ENCODE measurements at places on chromosomes 5 and 9.
A peak's percentile ranks its signal among the peaks of the same experiment; 100 is the strongest.

- peak; percentile 62 for DNase-seq
Measured at GRCh38 chr9:127935765-127936221, 1.9 kb downstream of the DPM2 start.

DNA sequence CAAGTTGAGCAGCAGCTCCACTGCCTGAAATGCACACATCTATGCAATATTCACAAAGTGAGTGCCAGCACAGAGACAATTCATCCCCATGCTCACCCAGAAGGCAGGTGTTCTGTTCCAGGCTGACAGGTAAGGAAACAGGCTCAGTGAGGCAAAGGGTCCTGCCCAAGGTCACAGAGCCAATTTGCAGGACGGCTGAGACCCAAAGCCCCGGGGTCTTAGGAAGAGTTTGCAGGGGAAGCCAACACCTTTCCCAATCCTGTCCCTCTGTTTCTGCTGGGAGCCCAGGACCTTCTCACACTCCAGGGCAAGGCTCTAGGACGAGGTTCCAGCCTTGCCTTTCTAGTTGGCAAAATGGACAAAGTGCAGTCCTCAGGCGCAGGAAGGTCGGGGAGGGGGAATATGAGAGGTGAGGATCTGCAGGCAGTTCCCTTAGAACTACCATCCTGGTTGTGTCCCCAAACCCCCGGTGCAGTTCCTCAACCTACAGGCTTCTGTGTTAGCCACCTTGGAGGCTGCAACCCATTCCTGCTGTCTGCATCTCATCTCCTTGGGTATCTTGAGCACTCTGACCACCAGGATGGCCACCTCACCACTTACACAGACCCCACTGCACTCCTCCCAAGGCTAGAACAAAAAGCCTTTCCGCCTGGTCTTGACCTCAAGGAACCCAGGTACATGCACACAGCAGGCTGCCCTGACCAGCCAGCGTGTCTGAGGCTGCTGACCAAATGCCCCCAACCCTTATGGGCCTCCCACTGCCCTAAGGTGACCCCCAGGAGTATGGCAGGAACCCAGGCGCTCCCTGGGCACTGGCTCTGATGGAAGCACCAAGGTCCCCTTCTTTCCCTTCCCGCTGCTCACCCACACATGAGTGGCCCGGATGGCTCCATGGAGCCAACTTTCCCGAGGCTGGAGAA is 1.9 kb upstream of the BRD3 start:
- no peak for DNase-seq

- DNase-seq = peak; percentile 79
Measured at GRCh38 chr9:114169029-114169951, 14.0 kb downstream of the COL27A1 start.

GRCh38 chr5:112257976-112258375 is 161.1 kb downstream of the EPB41L4A start:
- DNase-seq = no peak

- DNase-seq = no peak
Measured at GRCh38 chr5:31936683-31937082, 237.4 kb downstream of the GOLPH3 start.

GRCh38 chr5:80150731-80151130 is 105.1 kb downstream of the SERINC5 start:
- no peak for DNase-seq

DNA sequence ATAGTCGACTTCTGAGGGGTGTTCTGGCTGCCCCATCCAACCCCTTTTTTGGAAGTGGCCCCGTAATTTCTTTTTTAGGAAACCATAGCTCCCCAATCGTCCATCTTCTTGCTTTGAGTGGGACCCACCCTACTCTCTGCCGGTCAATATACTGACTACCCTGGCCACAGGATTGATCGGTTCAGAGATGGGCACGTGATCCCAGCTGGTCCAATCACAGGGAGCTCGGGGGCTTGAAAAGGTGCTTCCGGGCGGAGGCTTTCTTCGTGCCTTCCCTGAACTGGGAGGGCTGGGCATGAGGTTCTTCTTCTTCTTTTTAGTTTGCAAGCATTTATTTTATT is 78.7 kb upstream of the SH3PXD2B start:
- no peak for DNase-seq

DNA sequence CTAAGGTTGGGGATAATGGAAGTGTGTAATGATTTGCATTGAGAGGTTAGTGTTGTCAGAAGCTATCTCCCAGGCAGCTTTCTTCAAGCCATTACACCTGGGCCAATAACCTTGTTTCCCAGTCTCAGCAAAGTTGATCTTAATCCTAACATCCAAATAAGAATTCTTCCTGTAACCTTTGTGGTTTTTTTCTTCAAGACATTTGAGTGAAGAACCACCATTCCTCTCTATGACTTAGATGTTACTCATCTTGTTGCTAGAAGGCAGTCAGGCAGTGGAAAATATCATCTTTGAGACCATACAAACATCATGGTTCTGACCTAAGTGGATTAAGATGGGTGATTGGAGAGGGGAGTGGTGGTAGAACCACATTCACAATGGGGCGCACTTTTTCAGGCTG is 103.5 kb downstream of the NDUFAF2 start:
- DNase-seq = peak; percentile 87

DNA sequence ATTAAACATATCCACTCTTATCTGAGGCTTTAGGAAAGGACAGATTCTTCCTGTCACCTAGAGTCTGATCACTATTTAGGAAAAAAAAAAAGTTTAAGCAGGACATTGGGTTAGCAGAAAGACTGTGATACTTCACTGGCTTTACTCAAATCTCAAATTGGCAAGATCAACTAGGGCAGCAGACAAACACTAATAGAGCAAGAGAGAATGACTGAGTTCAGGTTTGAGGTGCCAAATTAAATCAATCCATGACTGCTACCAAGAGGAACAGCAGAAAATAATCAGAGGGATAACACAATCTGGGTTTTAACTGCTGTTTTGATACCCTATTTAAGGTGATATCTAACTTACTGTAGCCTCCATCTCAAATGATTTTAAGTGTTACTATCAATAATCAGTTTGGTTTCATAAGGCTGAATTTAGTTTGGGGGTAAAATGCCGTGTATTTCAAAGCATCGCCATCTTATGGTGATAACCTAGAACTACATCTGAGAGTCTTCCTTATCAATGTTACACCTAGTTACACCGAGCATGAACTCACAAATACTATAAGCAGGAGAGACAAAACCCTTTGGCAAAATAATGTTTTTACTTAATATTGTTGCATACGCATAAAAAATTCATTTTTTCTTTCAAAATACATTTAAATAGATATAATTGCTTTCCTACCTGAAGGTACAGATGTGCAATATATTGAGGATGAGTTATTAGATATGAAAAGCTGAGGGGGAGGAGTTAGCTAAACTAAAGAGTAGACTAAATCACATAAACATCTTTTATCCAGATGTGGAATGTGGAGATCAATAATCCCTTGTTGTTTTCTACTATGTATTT is 286.4 kb upstream of the CDH12 start:
- peak; percentile 36 for DNase-seq

GRCh38 chr5:139182528-139183296 is 15.5 kb downstream of the SIL1 start:
- no peak for DNase-seq

DNA sequence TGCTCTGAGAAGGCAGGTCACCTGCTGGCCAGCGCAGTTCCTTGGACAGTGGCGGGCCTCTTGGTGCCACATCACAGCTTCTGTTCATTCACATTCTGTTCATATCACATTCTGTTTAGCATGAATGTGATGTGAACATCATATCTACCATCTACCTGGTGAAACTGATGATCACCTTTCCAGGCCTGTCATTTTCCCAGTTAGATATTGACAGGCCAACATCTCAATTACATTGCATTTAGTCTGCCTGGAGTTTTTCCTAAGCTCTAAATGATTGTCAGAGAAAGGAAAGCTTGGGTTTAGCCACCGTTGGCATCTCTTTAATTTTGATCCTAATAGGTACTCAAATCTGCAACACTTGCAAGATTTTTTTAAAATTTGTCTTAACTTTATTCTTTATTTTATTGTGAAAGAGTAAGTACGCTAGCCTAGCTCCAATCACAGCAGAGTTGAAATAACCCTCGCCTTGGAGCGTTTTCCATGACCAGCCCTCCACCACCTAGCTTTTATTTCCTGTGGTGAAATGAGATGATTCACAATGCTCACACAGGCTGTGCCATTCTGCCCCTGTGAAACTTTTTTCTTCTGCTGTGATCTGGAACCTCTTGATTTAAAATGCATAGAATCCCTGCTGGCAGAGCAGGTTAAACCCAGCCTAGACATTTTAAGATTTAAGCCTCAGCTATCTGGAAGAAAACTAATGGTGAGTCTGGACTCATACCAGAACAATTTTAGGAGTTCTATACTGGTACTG is 225.0 kb downstream of the ESM1 start:
- peak; percentile 67 for DNase-seq

- DNase-seq = no peak
Measured at GRCh38 chr5:141914199-141914743, 9.4 kb upstream of the DELE1 start.

- DNase-seq = no peak
Measured at GRCh38 chr5:155070781-155071180, 57.2 kb downstream of the KIF4B start.

GRCh38 chr5:131151216-131151615 is 13.8 kb downstream of the HINT1 start:
- DNase-seq = no peak

DNA sequence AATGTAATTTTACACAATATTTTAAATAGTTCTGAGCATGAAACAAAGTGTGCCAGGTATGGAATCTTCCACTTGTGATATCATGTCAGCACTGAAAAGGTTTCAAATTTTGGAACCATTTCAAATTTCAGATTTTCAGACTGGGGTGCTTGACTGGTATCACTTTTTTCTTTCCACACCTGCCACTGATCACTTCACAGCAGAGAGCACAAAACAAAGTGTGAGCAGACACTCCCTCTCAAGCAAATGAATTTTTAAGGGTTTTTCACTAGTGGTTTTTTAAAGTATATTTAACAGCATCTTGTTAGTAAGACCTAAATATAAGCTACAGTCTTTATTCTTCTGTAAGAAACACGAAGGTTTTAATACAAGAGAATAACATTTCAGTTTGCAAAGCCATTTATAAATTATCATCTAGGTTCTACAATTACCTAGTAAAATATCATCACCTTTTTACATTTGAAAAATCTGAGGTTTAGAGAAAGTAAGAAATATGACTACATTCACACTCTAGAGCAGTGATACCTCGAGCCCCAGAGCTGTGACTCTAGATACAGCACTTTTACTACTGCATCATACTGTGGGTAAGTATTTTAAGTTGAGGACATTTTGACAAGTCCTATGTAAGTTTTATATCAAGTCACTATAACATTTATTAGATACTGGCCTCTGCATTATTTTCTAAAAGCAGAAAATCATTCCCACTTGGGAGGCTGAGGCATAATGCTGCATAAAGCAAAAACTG is 14.6 kb downstream of the GOLPH3 start:
- DNase-seq = no peak

- no peak for DNase-seq
Measured at GRCh38 chr9:136748201-136748600, at the start of gene LCN6. LCN6 (minus strand) TSS chr9:136748525; CDS start chr9:136748483, 42 bp downstream.

- DNase-seq = no peak
Measured at GRCh38 chr5:228886-229285, 10.8 kb downstream of the SDHA start.

DNA sequence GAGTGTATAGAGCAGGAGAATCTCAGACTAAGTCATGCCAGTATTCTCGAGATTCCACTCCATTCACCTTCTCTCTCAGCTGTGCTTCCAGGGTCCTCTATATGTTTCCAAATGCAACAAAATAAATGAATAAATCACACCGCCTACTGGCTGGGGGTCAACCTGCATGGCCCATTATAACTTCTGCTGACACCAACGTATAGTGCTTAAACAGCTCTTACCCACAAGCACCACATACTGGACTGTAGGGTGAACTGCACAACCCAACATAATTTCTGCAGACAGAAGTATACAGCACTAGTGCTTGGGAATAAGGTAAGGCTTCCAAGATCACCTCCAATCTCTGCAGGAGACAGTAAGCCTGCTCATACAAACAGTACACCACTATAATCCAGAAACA is 33.1 kb upstream of the HTR4 start:
- DNase-seq = peak; percentile 39

GRCh38 chr9:114210136-114210535 is 54.8 kb downstream of the COL27A1 start:
- no peak for DNase-seq

DNA sequence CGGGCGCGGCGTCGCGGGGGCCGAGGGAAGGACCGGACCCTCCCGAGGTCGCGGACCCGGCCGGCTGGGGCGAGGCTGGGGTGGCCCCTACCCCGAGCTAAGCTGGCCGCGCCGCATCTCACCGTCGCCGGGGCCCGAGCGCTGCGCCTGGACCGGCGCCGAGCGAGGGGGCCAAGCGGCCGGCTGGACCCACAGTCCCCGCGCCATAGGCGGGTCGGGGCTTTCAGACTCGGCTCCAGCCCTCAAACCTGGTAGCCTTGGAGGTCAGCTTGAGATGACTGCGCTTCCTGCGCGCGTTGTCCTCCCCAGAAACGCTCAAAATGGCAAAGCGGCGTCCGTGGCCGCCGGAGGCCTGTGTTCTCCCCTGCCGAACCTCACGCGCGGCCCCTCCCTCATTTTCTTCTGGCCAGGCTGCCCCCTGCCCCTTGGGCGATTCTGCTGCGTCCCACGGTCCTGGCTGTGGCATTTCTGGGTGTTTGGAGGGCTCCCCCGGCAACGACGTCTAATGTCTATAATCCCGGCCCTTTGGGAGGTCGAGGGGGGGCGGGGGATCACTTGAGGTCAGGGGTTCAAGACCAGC is 8.7 kb upstream of the GRIN1 start:
- peak; percentile 20 for DNase-seq

GRCh38 chr5:37696190-37697021 is 143.4 kb downstream of the GDNF start:
- peak; percentile 71 for DNase-seq

GRCh38 chr9:109010746-109011145 is 2.6 kb downstream of the CTNNAL1 start:
- DNase-seq = peak; percentile 92

DNA sequence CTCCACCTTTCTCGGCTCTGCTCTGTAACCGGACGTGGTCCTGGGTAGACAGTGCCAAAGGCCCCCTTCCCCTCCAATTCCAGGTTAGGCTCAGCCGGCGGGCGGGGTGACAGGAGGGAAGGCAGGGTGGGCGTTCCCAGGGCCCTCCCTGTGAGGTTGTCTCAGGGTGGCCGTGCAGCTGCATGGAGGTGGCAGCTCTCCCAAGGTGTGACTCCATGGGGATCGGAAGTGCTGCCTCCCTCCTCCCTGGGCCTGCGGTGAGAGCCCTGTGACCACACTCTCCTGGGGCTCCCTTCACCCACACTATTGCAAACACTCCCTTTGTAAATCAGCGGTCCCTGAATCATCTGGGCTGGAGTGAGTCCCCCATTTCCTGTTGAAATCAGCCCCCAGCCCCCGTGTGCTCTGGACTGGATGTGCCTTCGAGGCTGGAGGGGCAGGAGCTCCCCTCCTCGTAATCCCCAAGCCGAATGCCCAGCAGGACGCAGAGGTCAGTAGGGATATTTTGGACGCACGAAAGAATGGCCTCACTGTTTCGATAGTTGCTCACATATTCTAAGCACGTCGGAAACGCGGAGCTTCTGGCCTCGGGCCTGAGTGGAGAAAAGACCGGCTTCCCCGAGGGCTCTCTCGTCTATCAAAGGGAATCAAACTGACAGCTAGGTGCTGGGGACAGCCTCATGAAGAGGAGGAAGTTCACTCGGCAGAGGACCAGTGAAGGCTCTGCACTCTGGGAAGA is 107.6 kb upstream of the COL5A1 start:
- peak; percentile 42 for DNase-seq

GRCh38 chr5:82156874-82157273 is 121.3 kb downstream of the RPS23 start:
- no peak for DNase-seq

All from fibroblast of mammary gland (primary cell).